A375 (cell line): ENCODE measurements at places on chromosomes 3 and 15. TPM values are rescaled to one million over a fixed set of nuclear protein-coding genes. Genes with fewer than 3 reads are reported as not detected.

Gene LRRC3B
- not detected in 2 replicates for total RNA-seq

Gene DCLK3
- not detected in 2 replicates for total RNA-seq

Gene OXTR
- total RNA-seq = 1.1 and 1.2 TPM in 2 replicates

Gene ANKUB1
- not detected in 2 replicates for total RNA-seq

Gene GOLGA8S
- total RNA-seq = not detected in 2 replicates

Gene ITIH1
- total RNA-seq = not detected in 2 replicates

Gene MTMR10
- total RNA-seq = 15.6 and 16.8 TPM in 2 replicates

Gene C3orf85
- total RNA-seq = not detected in 2 replicates

Gene CD276
- 62.0 and 85.1 TPM in 2 replicates for total RNA-seq

Gene IL17RC
- 35.3 and 37.3 TPM in 2 replicates for total RNA-seq

Gene BHLHE40
- total RNA-seq = 61.1 and 69.3 TPM in 2 replicates

Gene ASB7
- total RNA-seq = 7.6 and 16.8 TPM in 2 replicates

Gene ILDR1
- total RNA-seq = not detected in 2 replicates

Gene CHRNA7
- total RNA-seq = 0.30 and 1.7 TPM in 2 replicates

Gene AP2M1
- 243 and 275 TPM in 2 replicates for total RNA-seq

Gene CCR8
- total RNA-seq = not detected in 2 replicates

Gene VPS33B
- total RNA-seq = 18.5 and 19.1 TPM in 2 replicates

Gene SMCO1
- total RNA-seq = not detected in 2 replicates

Gene PTPRG
- total RNA-seq = 28.0 and 31.0 TPM in 2 replicates

Gene CHRNA5
- 2.8 and 8.1 TPM in 2 replicates for total RNA-seq

Gene ISL2
- total RNA-seq = 2.5 and 2.9 TPM in 2 replicates

Gene GRK7
- not detected in 2 replicates for total RNA-seq

Gene RBPMS2
- 0.16 and 0.34 TPM in 2 replicates for total RNA-seq

Gene P2RY1
- total RNA-seq = 0.38 and 0.82 TPM in 2 replicates

Gene KIF7
- total RNA-seq = 11.9 and 14.1 TPM in 2 replicates

Gene HRH1
- 5.1 and 5.7 TPM in 2 replicates for total RNA-seq

Gene AP3B2
- total RNA-seq = 2.5 and 3.0 TPM in 2 replicates

Gene NPAP1
- total RNA-seq = under 0.01 TPM in 1 of 2 replicates, not detected in the other

Gene GOLIM4
- total RNA-seq = 37.5 and 38.3 TPM in 2 replicates

Gene CKMT1B
- 1.3 TPM in 1 of 2 replicates, not detected in the other for total RNA-seq

Gene CAPN3
- 0.08 and 1.6 TPM in 2 replicates for total RNA-seq

Gene PROK2
- total RNA-seq = 0.13 and 0.23 TPM in 2 replicates

Gene UTS2B
- total RNA-seq = not detected in 2 replicates

Gene HEXA
- total RNA-seq = 69.2 and 69.4 TPM in 2 replicates

Gene SCN11A
- total RNA-seq = not detected in 2 replicates

Gene C3orf33
- total RNA-seq = 3.5 and 5.0 TPM in 2 replicates

Gene CCR1
- 0.03 TPM in 1 of 2 replicates, not detected in the other for total RNA-seq

Gene RETNLB
- not detected in 2 replicates for total RNA-seq

Gene MOBP
- total RNA-seq = not detected in 2 replicates

Gene FRMD4B
- 25.3 and 25.4 TPM in 2 replicates for total RNA-seq

Gene SH3GL3
- 2.4 and 3.7 TPM in 2 replicates for total RNA-seq

Gene TICRR
- 9.2 and 10.2 TPM in 2 replicates for total RNA-seq

Gene SLMAP
- 44.6 and 51.2 TPM in 2 replicates for total RNA-seq

Gene ANKRD63
- 0.34 and 0.37 TPM in 2 replicates for total RNA-seq

Gene TMCO5A
- not detected in 2 replicates for total RNA-seq

Gene SEMA6D
- 0.60 and 0.64 TPM in 2 replicates for total RNA-seq

Gene GPR62
- total RNA-seq = 0.40 TPM in 1 of 2 replicates, not detected in the other

Gene COLQ
- total RNA-seq = 1.2 and 2.5 TPM in 2 replicates

Gene PLA1A
- total RNA-seq = not detected in 2 replicates

Gene ARF4
- 86.3 and 99.3 TPM in 2 replicates for total RNA-seq

Gene PLCB2
- total RNA-seq = 0.98 and 1.9 TPM in 2 replicates

Gene LYZL4
- 0.34 TPM in 1 of 2 replicates, not detected in the other for total RNA-seq

Gene TTC21A
- 2.6 and 3.9 TPM in 2 replicates for total RNA-seq

Gene ELL3
- total RNA-seq = 1.2 and 1.3 TPM in 2 replicates

Gene OXSR1
- total RNA-seq = 39.6 and 40.4 TPM in 2 replicates

Gene ESYT3
- total RNA-seq = 0.38 and 0.64 TPM in 2 replicates

Gene PCSK6
- total RNA-seq = 1.2 and 1.5 TPM in 2 replicates

Gene CCR3
- not detected in 2 replicates for total RNA-seq

Gene SKOR1
- total RNA-seq = 0.53 and 1.1 TPM in 2 replicates
